NCI-H748 treated with DMSO at 0.1 percent for 48 hours (cell line): ENCODE measurements at places on chromosomes 11 and 22.

DNA sequence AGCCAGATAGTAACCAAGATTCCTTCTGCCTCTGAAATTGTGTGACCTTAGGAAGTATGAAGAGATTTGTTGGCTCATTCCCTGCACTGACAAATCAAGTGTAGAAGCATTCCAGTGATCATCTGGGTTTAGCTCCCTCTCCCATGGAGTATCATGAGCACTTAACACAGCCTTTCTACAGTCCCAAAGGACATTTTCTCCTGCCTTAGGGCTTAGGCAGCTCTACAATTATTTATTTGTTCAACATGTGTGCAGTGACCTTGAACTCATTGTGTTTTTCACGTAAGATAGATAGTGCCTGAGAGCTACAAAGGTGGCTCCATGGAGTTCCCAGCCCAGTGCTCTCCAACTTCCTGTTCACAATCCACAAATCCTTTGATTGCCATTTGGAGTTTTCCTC lies 94.8 kb upstream of the FAT3 start:
- DNase-seq, result no peak

- DNase-seq, result no peak
Observed at GRCh38 chr22:42243802-42244060, 26.7 kb downstream of the TCF20 start.

DNA sequence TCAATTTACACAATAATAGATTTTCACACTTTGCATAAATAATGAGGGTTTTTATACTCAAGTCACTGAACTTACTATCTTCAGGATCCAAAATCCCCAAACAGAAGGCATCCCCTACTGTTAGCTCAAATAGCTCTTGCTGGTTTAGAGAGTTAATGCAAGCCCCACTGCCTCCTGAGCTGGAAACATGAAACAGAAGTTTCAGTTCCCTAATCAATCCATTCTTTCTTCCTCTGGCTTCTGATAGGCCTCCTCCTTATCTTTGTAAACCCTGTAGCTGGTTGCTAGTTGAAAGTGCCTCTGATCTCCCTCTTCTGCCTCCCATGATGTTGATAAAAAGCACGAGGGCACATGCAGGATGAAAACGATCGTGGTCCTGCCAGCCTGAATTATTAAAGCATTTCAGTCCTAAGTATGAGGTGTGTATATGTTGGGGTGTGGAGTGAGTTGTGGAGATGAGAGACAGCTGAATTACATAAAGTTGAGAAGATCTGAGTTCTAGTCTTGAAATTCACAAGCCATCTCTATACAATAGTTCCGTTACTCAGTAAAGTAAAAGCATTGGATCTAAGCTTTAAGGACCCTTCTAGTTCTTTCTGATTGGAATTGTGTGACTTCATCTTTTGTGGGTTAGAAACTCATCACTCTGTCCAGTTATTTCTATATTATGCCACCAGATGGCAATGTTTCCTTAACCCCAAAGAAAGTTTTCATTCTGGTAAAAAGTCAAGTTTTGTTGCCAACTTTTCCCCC lies 35.0 kb upstream of the EHF start:
- peak; percentile 68 for DNase-seq

DNA sequence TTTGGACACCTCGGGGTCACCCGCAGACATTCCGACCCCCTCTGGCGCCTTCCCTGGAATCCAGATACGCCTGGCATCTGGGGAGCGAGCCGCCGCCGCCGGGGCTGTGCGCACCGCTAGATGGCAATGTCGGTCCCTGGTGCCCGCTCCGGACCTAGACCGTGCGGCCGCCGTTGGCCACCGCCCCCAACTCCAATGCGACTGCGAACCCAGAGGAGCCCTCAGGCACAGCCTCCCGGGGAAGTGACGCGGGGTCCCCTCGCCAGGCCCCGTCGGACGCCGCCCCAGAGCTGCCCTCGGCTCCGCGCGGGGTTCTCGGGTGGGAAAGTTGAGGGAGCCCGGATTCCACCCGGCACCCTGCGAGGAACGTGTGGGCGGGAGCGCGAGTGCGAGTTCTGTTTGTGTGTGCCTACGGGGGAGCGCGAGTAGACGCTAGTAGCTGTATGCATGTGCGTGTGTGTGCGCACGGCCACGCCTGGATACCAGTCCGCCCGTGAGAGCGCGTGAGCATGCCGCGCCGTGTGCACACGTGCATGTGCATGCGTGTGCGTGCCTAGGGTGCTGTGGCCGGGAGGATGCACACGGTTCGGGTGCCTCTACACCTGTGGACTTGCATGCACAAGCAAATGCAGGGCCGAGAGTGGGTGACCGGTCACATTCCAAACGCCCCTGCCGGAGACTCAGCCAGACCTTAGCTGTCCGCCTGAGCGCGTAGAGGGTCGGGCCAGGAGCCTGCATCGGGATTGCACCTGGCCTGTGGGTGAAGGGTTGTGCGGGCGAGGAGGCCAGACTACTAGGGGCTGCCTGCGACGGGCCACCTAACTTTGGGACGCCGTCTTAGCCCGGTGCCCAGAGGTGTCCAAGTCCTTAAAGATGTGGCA lies 1.9 kb downstream of the CHRM4 start:
- DNase-seq, result peak; percentile 61

- DNase-seq, result no peak
Observed at GRCh38 chr22:46631113-46631512, 10.9 kb downstream of the GRAMD4 start.
